ENCODE measurements at places on chromosomes 5 and 9. TPM values are rescaled to one million over a fixed set of nuclear protein-coding genes. Genes with fewer than 3 reads are reported as not detected.

DNA sequence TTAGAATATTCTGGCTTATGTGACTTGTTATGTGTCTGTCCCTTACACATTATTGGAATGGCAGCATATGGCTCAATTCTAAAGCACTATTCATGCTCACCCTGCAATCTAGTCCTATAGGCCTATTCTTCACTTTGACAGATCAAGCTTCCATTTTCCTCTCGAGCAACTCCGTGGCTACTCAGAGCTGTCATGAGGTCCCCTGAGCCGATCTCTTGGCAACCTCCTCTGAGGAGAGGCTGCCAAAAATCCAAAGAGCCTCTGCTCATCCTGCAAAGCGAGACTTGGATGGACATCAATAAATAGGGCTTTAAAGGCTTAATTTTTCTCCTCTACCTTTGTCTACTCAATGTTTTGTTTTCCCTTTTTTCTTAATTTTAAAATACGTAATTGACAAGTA, 163.8 kb downstream of the GABRB2 start:
- no peak for DNase-seq

COL23A1 gene
- total RNA-seq, result 2.0 TPM

DNA sequence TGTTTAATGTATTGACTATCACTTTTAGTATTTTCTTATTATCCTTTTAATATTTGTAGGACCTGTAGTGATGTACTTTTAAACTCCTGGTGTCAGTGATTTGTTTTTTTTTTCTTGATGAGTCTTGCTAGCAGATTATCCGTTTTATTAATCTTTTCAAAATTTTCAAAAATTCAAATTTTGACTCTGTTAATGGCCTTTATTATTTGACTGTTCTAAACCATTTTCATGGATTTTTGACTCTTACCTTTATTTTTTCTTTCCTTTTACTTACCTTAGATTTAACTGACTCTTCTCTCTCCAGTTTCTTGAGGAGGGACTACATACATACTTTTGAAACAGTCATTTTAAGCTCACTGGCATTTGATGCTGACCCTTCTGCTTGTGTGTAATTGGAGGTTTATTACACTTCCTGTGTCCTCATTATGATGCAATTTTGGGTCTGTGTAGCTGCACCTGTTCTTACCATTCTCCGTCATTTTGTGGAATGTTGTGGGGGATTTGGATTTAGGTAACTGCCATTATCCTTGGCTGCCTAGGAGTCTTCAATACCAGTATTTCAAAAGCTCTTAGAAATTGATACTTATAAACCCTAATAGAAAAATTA, 32.0 kb upstream of the EXOC3 start:
- no peak for DNase-seq

GRCh38 chr5:147763791-147764525, 18.6 kb downstream of the JAKMIP2 start:
- no peak for DNase-seq

DNA sequence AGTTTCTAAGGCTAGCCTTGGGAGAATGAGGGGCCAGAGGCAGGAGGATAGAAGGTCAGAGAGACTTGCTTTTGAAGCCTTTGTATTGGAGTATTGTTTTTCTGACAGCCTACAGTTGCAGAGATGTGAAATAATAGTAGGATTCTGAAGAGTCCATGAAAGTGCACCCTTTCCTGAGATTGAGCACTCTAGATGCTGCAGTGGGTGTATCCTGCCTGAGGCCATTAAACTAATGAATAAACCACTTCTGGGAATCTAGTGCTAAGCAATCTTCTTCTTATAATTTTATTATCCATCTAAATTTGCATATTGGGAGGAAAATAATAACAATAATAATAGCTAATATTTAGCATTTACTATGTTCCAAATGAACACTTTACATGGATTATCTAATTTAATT, 19.3 kb upstream of the NNT start:
- DNase-seq, result no peak

ARSI gene
- total RNA-seq, result 6.5 TPM

- DNase-seq, result no peak
These were observed 63.7 kb downstream of the HABP4 start for GRCh38 chr9:96513622-96514021.

AGXT2 gene
- total RNA-seq, result not detected

DNA sequence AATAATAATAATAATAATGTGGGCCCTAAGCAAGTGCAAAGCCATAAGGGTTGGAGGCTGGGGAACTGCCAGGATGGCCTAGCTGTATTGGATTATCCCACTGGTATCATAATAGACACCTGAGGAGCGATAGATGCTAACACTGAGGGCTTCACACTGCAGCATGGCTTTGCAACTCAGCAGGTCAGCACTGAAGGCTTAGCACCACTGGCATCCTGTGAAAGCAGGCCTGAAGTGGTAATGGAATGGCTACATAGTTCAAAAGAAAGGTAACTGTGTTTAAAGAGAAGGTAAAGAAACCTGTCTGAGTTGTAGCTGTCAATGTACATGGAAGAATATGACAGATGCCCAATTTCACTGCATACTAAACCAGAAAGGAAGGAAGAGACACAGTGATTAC, 359.0 kb downstream of the OSTF1 start:
- no peak for DNase-seq

GRCh38 chr5:148732692-148733091, 78.4 kb upstream of the HTR4 start:
- no peak for DNase-seq

GRCh38 chr5:79025054-79025472, 40.0 kb upstream of the ARSB start:
- peak; percentile 69 for DNase-seq

HSD17B3 gene
- 3.2 TPM for total RNA-seq

GRCh38 chr5:80260461-80260860, 4.6 kb upstream of the SERINC5 start:
- DNase-seq, result no peak

CER1 gene
- not detected for total RNA-seq

GRCh38 chr9:78030296-78030552, 1.4 kb downstream of the GNAQ start:
- peak; percentile 28 for DNase-seq

C5orf58 gene
- not detected for total RNA-seq

DNA sequence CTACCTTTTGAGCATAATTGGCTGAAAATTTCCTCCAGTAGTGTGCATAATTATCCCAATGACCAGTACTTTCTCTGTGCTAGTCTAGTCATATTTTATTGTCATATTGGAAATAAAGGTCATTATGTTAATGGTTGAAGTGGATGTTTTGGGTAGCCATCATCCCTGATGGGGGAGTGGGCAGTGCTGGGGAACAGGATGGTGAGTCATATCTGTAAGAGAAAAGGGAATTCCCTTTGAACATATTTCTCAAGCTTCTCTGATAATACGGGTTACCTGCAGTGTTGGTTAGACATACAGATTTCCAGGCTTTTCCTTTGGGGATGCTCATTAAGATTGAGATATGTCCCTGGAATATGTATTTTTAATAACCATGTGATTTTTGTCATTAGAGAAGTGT, 33.3 kb upstream of the SPATA31D4 start:
- no peak for DNase-seq

GRCh38 chr5:144779368-144779767, 608.7 kb downstream of the KCTD16 start:
- no peak for DNase-seq

- DNase-seq, result no peak
These were observed 838 bp downstream of the POLK start for GRCh38 chr5:75512383-75513074.

RHOBTB3 gene
- total RNA-seq, result 87.1 TPM

- no peak for DNase-seq
These were observed 345.0 kb downstream of the NNT start for GRCh38 chr5:43947935-43948334.

DNA sequence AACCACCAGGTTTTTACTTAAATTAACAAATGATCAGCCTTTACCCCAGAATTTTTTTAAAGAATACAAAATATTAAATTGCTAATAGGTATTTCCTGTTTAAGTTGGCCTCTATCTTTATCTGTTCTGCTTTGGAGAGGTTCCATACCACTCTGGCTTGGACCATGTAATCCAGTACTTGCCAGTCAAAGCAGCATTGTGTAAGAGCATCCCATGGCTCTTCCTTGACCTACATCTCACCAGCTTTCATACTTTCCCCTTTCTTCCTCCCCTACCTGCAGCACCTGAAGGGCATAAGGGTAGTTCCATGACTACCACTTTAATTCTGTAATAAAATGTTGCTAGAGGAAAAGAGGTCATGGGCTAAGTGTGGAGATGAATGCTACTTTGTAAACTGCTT, 140.8 kb upstream of the MTAP start:
- no peak for DNase-seq

AGGF1 gene
- 44.7 TPM for total RNA-seq

GRCh38 chr5:17854901-17855300, 220.6 kb downstream of the TAF11L14 start:
- no peak for DNase-seq

- DNase-seq, result no peak
These were observed at the start of gene LAMC3 for GRCh38 chr9:131008909-131009618. TSS of gene LAMC3 (plus strand) at chr9:131009174. CDS start at chr9:131009215, 41 bp downstream.

Measured in uterus (tissue), 4 donors.